ENCODE measurements at places on chromosomes 2 and 18.

- no peak for DNase-seq
These were observed 75.1 kb upstream of the NOL4 start for GRCh38 chr18:34299828-34300227.

GRCh38 chr2:72415781-72416475, 268.3 kb upstream of the CYP26B1 start:
- DNase-seq = no peak

GRCh38 chr2:62661263-62661635, 44.3 kb upstream of the EHBP1 start:
- no peak for DNase-seq

- no peak for DNase-seq
These were observed 113.9 kb upstream of the CCDC68 start for GRCh38 chr18:55073116-55073515.

DNA sequence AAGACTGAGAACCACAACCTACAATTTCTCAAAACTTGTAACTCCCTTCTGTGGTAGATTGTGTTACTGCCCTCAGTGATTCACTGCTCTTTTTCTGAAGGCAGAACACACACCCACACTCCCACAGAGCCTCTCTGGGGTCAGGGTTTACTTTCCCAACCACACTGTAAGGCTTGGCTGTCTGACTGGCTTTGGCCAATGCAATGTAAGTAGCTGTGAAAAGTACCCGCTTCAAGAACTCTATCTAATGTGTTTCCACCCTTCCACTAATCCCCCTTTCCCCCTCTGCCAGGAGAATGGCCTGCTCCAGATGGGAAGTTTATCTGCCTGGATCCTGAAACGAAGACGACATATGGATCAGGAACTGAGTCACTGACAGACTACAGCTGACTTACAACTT, 222.7 kb downstream of the CDH2 start:
- DNase-seq = no peak

DNA sequence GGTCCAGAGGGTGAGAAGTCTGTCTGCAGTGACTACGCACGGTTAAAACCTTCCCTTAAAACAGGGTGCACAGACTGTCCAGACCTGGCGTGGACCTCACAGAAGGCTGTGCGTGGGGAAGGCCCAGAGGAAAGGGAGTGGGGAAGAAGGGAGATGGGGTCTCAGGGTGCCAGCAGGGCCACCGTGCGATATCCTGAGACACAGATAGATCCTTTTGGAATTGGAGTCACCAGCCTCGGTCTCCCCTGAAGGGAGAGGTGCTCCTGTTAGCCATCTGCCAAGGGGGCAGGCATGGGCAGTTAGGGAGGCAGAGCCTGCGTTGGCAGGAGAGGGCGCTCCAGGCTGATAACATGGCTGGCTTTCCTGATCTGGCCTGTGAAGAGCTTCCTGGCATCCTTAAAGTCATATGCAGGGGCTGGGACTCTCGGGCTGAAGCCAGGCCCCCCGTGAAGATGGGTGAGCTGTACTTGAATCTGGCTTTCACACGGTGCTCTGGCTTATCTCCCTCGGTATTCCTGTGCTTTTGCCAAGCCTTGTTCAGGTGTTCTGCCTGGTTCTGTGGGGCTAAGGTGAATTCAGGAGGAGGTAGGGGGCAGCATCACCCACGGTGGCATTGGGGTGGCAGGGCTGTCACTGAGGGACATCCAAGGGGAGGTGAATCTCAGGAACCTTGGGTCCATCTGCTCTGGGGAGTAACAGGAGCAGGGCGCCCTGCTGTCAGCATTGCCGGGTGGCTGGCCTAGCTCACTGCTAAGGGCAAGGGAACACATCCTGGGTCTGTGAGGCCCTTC, 107.2 kb upstream of the SMAD2 start:
- DNase-seq = no peak

- DNase-seq = no peak
These were observed 3.7 kb upstream of the PCBP1 start for GRCh38 chr2:70083344-70084156.

DNA sequence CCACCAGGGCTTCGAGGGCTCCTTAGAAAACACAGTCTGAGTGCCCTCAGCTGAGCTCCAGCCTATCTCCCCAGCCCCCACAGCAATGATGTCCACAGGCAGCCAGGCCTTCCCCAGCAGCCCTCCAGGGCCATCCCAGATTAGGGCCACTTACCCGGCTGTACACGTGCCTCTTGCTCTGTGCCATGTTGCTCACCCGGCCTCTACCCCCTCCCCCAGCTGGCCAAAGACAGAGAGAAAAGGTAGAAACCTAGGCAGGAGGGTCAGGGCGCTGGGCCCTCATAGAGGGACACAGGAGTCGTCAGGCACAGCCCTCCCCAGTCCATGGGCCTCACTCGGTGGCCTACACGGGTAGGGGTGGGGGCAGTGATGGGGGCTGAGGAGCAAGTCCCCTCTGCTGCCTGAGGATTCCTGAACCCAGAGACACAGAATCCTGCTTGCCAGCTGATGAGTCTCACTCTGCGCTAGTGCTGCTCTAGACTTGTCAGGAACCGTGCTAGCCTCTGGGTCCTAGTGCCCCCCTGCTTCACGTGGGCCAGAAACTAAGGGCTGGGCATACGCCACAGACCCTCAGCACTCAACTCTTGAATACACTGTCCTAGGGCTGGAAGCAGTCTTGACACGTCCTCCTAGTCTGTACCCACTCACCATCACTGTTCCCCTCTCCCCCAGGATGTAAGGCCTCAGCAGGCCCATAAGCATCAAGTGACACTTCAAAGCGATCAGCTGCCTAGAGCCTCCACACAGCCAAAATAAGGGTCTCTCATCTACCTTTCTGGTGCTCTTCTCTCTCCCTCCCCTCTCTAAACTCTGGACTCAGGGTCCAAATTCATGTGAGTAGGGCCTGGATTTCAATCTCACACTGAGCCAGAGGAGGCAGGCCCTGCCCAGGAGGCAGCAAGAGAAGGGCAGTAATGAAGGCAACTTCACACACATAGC, at the start of gene DCTN1:
DCTN1 (minus strand) TSS at position 461 of the 939 bp plus-strand sequence; CDS start at position 187, 274 bp downstream.
- peak; percentile 84 for DNase-seq

DNA sequence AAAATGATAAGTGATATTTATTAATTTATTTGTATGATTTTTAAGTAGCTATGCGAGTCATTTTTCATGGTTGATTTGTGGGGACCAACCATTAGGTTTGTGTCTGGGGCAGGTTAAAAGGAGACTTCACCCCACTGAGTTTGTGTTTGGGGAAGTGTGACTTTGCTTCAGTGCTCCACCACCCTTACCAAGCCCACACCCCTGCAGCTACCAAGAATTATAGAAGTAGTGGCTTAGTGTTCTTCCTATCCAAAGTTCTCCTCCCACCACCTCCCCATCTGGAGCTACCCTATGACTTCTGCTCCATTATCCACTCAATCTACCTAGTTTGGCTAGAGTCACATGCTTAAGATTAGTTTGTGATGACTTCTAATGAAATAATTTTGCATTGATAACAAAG, 182.1 kb upstream of the ZEB2 start:
- DNase-seq = no peak

GRCh38 chr18:11004294-11004693, 145.1 kb downstream of the PIEZO2 start:
- DNase-seq = no peak

DNA sequence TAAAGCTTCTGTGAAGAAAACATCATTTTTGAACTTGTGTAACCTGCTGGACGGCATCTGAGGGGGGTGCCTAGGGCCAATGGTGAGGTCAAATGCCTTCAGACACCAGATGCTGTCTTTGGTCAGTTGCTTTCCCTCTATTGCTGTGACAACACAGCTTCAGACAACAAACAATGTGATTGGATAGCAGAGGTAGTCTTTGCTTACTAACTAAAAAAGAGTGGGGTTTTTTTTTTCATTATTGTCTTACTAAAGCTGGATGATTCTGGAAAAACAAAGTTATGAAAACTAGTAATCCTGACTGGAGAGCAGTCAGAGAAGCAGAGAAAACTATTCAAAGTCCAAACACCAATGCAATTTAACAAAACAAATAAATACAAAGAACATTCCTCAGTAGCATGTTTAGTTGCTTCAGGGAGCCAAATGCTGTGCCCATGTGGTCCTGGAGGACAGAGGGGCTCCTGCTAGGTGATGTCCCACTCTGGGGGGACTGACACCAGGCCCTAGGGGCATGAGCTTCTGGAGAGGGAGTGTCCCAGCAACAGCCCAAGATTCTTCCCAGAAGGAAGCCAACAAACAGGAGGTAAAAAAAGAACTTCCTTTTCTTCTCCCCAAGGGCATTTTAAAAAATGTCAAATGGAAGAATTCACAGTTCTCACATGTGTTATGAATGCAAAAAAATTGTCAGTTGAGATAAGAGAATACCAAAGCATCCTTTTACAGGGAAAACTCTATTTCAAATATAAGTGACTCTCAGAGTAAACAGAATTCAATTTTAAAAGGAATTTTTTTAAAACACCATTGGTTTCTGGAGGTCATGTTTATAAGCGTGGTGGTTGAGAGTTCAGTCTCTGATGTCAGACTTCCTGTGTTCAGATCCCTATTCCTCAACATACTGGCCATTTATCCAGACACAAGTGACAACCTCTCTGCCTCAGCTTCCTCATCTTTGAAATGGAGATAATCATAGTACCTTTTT, 181.1 kb upstream of the PGAP1 start:
- DNase-seq = no peak

DNA sequence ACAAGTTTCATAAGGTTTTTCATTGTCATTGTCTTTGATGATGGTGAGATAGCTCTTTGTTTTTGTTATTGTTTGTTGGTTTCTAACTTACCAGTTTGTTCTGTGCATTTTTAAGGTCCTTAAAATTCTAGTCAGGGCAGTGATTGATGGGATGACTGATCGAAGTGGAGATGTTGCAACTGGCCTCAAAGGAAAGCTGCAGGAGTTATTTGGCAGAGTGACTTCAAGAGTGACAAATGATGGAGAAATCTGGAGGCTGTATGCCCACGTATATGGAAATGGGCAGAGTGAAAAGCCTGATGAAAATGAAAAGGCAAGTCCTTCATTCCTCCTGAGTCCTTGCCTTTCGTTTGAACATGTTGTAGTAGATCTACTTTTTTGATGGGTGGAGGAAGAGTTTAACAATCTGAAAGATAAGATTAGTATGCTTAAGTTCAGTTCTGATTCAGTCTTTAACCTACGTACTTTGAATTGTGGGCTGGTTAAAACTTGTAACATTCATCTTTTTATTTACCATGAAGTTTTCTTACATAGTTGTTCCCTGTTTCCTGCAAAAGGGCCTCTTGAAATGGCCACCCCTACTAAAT, 135.8 kb upstream of the LTBP1 start:
- DNase-seq = no peak

GRCh38 chr18:22528291-22528690, 110.6 kb upstream of the CTAGE1 start:
- no peak for DNase-seq

GRCh38 chr2:59892398-59892797, 661.1 kb downstream of the BCL11A start:
- no peak for DNase-seq

DNA sequence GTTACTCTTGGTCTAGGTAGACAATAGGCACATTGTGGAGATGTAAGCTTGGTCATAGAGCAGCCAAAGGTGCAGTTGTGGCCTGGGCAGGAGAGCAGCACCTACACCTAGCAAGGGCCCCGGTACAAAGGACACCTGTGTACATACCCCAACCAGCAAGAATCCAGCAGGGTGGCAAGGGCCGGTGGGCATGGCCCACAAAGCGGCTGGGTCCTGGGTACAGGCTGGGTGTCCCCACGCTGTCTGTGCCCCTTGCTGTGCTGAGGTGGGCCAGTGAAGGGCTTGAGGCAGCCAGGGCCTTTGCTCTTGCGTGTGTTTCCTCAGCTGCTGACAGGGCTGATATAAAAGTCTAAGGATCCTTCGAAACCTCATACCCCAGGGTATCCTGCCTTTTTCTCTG, 501.8 kb downstream of the EIPR1 start:
- no peak for DNase-seq

DNA sequence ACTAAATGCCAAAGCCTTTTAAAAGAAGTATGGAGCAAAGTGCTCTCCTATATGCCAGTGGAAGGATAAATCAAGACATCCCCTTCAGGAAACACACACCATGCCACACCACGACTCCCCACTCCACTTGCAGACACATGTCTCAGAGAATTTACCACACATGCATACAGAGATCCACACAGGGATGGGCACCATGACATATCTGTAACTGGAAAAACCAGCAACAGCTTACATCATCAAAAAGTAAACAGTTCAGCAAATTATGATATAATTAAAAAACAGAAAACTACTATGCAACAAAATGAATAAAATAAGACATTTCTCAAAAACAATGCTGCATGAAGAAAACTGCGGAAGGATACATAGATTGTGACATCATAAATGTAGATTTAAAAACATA, 29.6 kb downstream of the RBMS1 start:
- no peak for DNase-seq

GRCh38 chr2:238513346-238513745, 86.6 kb downstream of the ASB1 start:
- DNase-seq = no peak

GRCh38 chr2:185522472-185522871, 216.1 kb upstream of the FSIP2 start:
- DNase-seq = no peak

GRCh38 chr2:42233976-42234441, 64.9 kb downstream of the EML4 start:
- DNase-seq = no peak

- peak; percentile 78 for DNase-seq
These were observed 3.0 kb downstream of the PIEZO2 start for GRCh38 chr18:11146238-11146946.

- DNase-seq = no peak
These were observed 111.9 kb downstream of the SETBP1 start for GRCh38 chr18:44792456-44793061.

GRCh38 chr2:55062754-55063153, 12.5 kb upstream of the RTN4 start:
- no peak for DNase-seq

- DNase-seq = no peak
These were observed 52.8 kb upstream of the RTN4 start for GRCh38 chr2:55103046-55103445.

- no peak for DNase-seq
These were observed 3.2 kb downstream of the TANK start for GRCh38 chr2:161163440-161163839.

GRCh38 chr2:57204364-57204763, 842.2 kb upstream of the VRK2 start:
- no peak for DNase-seq

GRCh38 chr18:13379930-13380690, 161.6 kb downstream of the LDLRAD4 start:
- DNase-seq = no peak

DNA sequence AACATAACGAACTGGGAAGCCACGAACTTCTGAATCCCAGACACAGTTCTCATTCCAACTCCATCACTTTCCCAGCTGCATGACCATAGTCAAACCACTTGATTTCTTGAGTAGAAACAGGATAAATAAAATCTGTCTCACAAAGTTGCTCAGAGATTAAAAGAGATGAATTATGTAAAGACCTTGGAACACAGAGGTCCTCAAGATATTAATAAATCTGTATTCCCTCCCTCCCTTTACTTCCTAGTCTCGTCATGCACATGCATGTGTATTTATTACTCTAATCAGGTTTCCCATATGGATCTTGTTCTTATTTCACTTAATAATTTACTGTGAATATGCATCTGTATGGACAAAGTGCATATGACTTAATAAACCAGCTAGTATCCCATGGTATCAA, 21.1 kb upstream of the CSRNP3 start:
- DNase-seq = no peak

- DNase-seq = no peak
These were observed 117.1 kb downstream of the RNF144A start for GRCh38 chr2:7034303-7034702.

GRCh38 chr18:56980151-56980550, 166.7 kb upstream of the BOD1L2 start:
- DNase-seq = no peak

GRCh38 chr2:197777823-197778407, 7.2 kb downstream of the BOLL start:
- DNase-seq = peak; percentile 39

All from globus pallidus (tissue), 1 donor.